ENCODE measurements at places on chromosomes 7 and 10.
A peak's percentile ranks its signal among the peaks of the same experiment; 100 is the strongest.

GRCh38 chr10:31768467-31768866, 160.2 kb downstream of the ARHGAP12 start:
- no peak for DNase-seq

DNA sequence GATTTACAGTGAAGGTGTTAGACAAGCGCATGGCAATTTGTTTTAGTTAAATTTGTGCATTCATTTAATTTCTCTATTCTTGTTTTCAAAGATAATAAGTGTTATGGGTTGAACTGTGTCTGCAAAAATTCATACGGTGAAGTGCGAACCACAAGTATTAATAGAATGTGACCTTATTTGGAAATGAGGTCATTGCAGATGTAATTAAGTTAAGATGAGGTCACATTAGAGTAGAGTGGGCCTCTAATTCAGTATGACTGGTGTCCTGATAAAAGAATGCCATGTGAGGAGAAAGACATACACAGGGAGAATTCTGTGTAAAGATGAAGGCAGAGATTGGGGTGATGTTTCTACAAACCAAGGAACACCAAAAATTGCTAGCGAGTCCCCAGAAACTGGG, 158.8 kb upstream of the SEMA3E start:
- DNase-seq = no peak

DNA sequence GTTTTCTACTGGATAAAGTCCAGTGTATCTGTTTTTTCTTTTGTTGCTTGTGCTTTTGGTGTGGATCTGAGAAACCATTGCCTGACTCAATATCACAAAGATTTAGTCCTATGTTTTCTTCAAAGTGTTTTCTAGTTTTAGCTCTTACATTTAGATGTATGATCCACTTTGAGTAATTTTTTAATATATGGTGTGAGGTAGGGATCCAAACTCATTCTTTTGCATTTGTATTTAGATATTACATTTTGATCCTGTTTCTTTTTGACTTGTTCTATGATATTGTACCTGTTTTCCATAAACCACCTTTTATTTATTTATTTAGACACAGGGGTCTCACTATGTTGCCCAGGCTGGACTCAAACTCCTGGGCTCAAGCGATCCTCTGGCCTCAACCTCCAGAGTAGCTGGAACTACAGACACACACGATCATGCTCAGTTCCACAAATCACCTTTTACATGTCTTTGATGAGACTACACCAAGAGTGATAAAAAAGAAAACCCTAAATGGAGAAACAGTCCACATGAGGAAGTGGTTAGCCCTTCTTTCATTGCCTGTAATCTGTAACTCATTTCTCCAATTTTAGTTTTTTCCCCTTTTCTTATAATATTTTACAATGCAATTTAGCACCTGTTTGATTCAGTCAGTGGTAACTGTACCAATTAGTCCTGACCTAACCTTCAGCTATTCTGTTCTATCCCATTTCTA, 86.0 kb downstream of the SLC37A3 start:
- no peak for DNase-seq

- no peak for DNase-seq
Observed at GRCh38 chr7:42104231-42104630, 132.8 kb downstream of the GLI3 start.

DNA sequence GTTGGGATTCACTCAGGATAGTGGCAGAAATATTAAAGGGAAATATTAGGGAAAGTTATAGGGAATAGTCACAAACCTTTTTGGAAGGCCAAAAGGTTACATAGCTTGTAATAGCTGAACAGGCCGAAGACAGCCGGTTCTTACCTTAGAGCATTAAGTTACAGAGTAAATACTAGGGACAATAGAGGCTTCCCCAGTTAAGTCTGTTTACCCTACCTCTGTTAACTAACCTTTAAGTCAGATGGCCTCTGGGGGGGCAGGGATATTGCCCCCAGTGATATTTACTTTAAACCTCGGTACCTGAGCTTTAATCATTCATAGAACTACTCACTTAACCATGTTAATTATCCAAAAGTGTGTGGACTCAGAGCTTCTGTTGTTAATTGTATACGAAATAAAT, 7.4 kb downstream of the POLR1F start:
- DNase-seq = no peak

DNA sequence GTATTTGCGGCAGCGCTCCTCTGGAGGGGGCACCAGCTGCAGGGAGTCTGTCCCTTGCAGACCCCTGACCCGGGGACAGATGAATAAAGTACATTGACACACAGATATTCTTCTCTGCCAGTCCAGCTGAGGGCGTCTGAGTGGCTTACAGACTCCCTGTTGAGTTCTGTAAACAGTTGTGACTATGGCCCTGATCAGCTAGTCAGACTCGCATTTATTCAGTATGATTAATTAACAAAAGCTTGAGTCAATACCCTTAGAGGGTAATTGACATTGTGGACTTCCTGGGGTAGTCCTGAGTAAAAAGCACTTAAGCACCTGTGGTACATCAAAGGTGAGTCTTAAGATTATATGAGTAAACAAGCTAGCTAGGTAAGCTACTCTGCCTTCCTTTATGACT, 21.0 kb downstream of the ANKRD30A start:
- DNase-seq = no peak

DNA sequence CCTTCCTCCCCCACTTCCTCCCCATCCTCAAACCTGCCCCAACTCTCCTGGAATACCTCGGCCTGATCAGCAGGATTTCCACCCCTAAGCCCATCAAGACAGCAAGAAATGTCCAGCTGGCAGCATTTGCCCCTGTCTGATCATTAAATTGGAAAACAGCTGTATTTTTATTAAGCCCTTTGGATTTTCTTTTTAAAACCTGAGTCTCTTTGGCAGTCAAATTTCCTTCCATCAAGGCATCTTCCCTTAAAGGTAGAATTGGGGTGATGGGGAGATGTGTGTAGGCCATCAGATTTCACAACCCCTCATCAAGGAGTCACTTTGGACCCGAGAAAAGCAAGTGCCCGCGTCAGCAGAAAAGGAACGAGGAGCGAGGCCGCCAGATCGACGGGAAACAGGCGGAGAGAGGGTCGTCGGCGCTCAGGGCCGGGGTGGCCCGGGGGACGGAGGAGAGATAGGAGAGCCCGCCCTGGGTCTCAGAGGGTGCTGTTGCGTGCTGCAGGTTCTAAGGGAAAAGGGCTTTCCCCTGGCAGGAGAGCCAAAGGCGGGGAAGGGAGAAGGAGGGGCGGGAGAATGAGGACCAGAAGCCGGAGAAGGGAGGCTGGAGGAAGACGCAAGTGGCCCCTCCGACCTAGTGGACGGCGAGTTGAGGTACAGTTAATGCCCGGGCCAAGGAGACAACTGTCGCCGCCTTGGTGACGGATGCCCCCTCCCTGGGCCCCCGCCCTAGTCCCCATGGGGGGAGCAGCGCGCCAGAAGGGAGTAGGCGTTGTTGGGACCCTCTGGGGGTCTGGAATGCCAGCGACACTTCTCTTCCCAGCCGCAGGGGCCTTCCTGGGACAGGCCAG, 11.5 kb upstream of the GATA3 start:
- DNase-seq = no peak

DNA sequence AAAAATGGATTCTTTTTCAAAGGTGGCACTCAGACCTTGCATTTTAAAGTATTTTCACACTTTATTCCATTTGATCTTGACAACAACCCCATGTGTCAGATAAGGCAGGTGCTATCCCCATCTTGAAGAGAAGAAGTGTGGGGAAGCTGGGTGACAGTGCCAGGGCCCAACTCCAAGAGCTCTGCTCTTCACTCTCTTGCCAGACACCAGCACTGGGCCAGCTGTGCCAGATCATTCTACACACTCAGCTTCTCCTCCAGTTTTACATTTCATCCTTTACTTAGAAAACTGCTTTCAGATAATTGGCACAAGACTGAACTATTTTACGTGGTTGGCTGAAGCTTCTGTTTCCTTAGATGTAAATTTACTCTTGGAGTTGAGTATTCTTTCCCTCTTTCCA, 64.4 kb downstream of the ENO4 start:
- no peak for DNase-seq

- no peak for DNase-seq
Observed at GRCh38 chr7:78073609-78074382, 275.2 kb downstream of the PHTF2 start.

GRCh38 chr10:114258274-114258840, 19.3 kb downstream of the VWA2 start:
- DNase-seq = no peak

DNA sequence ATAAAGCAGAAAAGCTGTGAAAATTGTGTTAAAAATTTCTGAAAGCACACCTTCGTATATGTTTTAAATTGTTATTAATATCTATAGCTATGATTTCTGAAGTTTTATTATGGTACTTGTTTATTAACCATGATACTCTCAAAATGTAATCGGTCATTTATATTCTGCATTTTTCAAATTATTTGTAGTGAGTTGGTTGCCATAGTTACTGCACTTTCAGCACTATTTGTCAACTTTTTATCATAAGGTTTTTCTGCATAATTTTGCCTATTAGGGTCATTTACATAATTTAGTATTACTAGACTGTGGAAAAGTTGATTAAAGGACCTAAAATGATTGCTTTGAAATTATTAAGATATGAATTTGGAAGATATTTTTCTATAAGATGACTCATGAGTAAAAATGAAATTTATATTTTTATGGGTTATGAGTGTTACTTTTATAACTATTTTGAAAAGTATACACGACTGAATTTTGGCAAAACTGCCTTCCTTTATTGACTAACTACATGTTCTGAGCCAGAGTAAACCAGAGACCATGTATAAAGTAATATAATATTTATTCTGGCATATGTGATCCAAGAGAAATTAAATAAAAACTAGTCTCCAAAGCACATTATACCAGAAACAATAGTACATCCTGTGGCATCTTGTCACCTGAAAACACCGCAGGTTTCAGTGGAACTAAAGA, 7.9 kb upstream of the AGR2 start:
- no peak for DNase-seq

- no peak for DNase-seq
Observed at GRCh38 chr10:86354761-86355540, 11.6 kb downstream of the GRID1 start.

GRCh38 chr10:130242513-130242912, 106.3 kb downstream of the GLRX3 start:
- no peak for DNase-seq

- DNase-seq = no peak
Observed at GRCh38 chr7:82224529-82224928, 219.0 kb downstream of the CACNA2D1 start.

DNA sequence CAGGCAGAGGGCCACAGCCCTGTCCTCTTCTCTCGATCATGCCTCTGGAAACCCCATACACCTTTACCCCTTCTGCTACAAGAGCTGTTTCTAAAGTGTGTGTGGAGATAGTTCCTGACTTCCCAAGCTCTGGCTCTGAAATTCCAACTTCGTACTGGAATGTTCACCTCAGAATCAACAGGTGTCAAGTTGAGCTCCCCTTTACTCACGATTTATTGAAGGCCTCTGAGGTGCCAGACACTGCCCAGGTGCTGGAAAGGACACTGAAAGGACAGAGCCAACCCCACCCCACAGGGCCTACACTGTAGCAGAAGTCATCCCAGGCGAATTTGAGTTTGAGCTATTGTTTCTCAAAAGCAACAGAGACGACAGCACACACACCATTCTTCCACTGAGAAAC, 209.9 kb upstream of the FRMD4A start:
- DNase-seq = no peak

GRCh38 chr7:122550545-122550944, 148.4 kb downstream of the RNF133 start:
- DNase-seq = no peak

DNA sequence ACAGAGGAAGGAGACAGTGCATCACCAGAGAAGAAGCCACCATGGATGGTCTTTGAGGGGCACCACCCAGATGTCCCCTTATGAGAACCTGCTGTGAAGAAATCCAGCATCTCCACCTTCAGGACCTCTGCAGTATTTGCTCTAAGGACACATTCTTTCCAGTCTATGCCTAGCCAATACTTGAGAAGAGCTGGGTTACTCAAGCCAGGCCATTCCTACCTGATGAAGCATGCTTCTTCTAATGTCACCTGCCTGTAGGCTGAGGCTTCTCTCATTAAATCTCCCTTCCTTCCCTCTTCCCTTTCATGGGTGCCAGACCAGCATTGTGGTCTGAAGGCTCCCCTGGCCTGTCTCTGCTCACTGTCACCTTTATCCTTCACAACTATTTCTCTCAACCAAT, 654.5 kb upstream of the AUTS2 start:
- no peak for DNase-seq

DNA sequence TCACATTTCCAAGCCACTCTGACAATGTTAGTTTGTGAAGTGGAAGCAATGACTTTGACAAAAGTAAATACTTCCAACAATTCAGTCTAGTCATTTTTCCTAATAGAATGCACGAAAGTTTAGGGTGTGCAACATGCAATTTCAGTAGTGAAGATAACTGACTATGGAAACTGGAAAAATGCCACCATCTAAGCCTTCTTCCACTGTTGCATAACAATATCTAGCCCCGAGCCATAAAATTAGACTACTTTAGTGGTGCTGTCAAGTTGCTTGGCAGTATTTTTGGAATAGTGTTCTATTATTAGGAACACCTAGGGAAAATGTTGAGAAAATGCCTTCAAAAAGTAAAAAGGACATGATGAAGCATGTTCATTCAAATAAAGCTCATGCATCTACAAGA, 17.9 kb downstream of the SEMA3A start:
- DNase-seq = no peak

GRCh38 chr10:97444212-97444611, 1.6 kb downstream of the EXOSC1 start:
- no peak for DNase-seq

GRCh38 chr7:78261739-78262138, 463.2 kb downstream of the PHTF2 start:
- no peak for DNase-seq

GRCh38 chr10:59709395-59710125, at the start of gene SLC16A9:
Gene SLC16A9 (minus strand): TSS chr10:59709850. CDS start chr10:59684291, 25,559 bp downstream.
- DNase-seq = peak; percentile 40

GRCh38 chr10:63425512-63425911, 40.3 kb downstream of the JMJD1C start:
- no peak for DNase-seq

DNA sequence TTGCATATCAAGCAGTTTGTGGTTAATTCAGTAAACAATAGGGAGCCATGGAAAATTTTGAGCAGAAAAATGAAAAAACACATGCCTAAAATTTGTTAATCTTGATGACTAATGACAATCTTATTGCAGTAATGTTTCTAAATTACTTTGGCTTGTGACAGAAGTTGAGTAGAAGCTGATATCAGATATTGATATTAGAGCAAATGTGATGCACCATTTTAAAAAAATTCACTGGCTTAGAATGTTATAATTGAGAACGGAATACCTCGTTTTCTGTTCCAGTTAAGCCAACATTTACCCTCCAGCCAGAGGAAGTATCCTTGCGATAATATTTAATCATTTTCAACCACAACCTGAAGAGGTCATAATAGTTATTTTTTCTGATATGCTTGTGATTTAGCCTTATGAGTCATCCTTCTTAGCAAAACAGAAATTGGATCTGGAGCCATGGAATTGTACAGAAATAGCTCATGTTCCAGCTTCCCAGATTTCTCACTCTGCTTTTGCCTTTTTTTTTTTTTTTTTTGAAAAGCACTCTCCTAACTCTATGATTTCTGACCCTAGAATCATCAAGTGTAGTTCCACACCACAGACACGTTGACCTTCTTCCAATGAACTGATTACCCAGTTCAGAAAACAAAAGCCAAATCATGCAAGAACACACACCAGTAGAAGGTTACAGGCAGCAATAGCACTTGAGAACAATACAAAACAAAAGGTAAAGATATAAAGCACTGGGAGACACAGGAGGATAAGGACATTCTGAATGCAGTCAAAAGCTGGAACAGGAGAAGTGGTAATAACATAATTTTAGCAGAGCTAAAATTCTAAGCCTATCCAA, 96.8 kb upstream of the PHYHIPL start:
- DNase-seq = no peak

All from mucosa of gallbladder (tissue), 1 donor.